ENCODE measurements at places on chromosomes 2 and 18.

GRCh38 chr2:212282671-212283261 is 255.8 kb downstream of the ERBB4 start:
- no peak for DNase-seq

DNA sequence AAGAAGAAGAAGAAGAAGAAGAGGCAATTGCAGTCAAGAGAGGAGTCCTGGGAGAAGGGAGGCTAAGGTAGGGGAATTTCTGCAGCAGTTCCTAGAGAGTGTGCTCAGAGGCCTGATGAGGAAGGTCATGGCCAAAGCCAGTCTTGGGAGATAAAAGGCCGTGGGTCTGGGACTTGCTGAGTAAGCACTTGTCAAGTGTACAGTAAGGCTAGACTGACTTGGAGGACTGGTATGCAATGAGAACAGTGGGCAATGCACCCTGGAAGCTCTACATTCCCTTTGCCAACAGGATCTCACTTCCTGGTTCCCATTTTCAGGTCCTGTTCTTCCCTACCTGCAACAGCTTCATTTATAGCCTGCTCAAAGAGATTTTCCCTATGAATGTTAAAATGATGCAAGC is 28.6 kb upstream of the CYP26B1 start:
- no peak for DNase-seq

- no peak for DNase-seq
These were observed 140.6 kb downstream of the FAM124B start for GRCh38 chr2:224261326-224261725.

DNA sequence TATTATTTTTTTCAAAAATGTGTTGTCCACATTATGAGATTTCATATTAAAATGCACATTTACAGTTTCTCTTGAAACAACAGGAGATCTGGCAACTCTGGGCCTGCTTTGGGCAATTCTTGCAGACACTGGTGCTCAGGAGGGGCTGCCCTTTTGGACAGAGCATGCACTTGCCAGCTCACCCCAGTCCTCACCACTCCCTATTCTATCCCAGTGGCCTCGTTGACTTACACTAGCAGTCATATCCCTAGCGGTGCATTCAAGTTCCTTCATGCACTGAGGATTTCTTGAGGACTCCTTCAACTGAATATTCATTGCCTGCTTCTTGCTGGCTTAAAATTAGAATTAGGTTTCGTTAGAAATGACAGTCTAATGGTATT is 87.9 kb upstream of the FHL2 start:
- DNase-seq: no peak

- no peak for DNase-seq
These were observed 59.0 kb downstream of the MOGAT1 start for GRCh38 chr2:222730366-222730999.

DNA sequence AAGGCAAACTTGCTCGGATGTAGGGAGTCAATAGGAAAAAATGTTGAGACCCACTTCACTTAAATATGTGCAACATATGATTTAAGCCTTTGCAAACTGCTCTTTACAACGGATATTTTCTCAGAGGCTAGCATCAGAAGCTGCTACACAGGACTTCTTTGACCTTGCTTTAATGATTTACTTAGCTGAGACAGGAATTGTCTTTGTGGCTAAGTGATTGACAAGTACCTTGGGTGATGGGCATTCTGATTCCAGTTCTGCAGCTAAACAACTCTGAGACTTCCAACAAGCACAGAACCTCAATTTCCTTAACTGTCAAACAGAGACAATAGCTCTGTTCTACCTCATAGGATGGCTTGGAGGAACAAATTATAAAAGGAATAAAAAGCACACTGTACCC is 150.2 kb downstream of the NCKAP5 start:
- no peak for DNase-seq

GRCh38 chr2:26685989-26686839 is 6.3 kb upstream of the KCNK3 start:
- no peak for DNase-seq

- no peak for DNase-seq
These were observed 25.7 kb downstream of the RAB10 start for GRCh38 chr2:26059542-26059941.

GRCh38 chr2:16522031-16522831 is 143.4 kb downstream of the CYRIA start:
- DNase-seq: no peak

DNA sequence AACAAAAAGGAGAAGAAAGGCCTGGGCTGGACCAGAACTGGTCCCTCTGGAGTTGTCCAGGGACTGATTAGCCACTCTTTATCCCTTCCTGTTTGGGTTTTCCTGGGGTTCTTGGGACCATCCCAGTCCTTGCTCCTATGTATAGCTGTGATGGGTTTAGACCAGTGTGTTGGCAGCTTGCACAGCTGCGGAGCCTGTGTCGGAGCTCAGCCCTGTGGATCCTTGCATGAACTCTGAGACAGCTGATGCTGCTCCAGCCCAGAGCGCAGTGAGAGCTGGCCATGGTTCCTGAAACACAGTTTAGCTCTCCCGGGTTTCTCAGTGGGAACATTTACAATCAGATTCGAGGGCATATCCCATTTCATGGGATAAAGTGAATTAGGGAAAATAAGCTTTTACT is 16.9 kb downstream of the IMPA2 start:
- no peak for DNase-seq

DNA sequence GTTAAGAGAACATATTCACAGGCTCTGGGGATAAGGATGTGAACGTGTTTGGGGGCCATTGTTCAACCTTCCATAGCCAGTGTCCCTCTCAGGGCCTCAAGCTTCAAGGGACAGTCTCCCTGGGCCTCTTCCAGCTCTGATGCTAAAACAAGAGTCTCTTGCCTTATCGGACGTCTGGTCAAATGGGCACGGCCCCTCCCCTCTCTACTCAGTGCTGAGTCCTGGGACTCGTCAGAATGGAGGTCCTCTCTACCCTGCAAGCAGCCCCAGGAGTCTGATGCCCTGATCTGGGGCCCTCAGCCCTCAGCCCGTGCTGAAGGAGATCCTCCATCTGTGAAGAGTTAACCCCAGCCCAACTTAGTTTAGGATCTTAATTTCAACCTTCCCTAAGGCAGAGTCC is 198.2 kb downstream of the ZFP36L2 start:
- no peak for DNase-seq

DNA sequence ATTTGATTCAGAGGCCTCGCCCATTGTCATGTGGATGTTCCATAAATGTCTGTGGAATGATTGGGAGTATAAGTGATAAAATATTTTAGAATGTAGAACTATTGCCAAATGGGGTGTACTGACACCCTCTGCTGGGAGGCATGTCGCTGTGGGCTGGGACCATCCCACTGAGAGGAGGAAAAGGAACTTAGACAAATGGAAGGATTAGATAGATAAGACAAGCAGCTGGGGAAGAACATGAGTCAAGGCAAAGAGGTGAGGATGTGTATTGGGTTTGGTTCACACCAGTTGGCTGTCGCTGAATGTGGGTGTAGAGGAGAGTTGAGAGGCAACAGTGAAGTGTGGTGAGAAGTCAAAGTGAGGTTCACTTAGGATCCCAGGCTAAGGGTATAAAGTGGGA is 4.0 kb downstream of the C2orf74 start:
- no peak for DNase-seq

- DNase-seq: no peak
These were observed 37.9 kb downstream of the CREB1 start for GRCh38 chr2:207567671-207568070.

- DNase-seq: no peak
These were observed 408.2 kb upstream of the HS6ST1 start for GRCh38 chr2:128726911-128727310.

All from stimulated activated CD4-positive, alpha-beta T cell treated with anti-CD3 and anti-CD28 coated beads, Interleukin-15, amount 100 ng/mL, for 1 hour (primary cell).